Testis (tissue), 5 donors: ENCODE measurements at places on chromosomes 7 and 10.

DNA sequence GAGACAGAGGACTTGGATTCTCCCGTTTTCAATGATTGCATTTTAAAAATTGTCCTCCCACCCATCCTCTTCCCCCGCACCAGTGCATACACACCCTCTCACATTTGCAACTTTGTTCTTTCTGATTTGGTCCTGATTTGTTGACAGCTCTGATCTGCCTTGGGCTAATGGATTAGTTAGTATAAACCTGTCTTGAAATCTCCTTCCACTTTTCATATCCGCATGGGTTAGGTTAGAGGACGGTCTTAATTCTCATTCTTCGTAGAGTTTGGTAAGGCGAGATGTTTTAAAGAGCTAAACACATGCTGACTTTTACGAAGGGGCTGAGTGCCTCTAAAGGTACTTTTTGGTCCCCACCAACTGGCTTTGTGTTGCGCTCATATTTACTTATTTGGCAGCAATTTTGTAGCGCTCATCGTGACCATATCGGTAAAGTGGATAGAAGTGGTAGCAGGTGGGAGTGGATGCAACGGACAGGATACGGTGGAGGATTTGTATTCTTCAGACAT, 1.1 kb downstream of the AHR start:
- peak; percentile 34 for DNase-seq

GRCh38 chr10:33484787-33485186, 150.3 kb upstream of the NRP1 start:
- no peak for DNase-seq

GRCh38 chr10:63204667-63205391, 71.7 kb downstream of the NRBF2 start:
- DNase-seq: no peak

GRCh38 chr10:10813656-10814055, 204.0 kb upstream of the CELF2 start:
- DNase-seq: no peak

GRCh38 chr7:12383377-12383776, 20.3 kb downstream of the VWDE start:
- no peak for DNase-seq

DNA sequence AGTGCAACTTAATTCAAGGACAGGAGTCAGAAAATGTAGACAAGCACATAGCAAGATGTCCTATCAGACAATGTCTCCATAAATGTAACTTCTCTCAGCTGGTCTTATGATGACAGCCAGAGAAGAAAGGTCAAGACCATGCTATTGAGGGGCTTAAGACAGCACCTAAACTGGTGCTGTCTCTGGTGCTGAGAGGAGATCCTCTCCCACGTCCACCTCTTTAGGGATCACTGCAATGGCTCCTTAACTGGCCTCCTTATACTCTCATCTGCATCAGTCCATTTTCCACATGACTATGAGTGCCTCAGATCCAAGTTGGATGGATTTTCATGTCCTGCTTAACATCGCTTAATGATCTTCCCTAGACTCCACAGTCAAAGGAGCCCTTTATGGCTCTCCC, 210.6 kb downstream of the ARL4A start:
- no peak for DNase-seq

GRCh38 chr10:44380829-44381600, 3.9 kb downstream of the CXCL12 start:
- DNase-seq: no peak

DNA sequence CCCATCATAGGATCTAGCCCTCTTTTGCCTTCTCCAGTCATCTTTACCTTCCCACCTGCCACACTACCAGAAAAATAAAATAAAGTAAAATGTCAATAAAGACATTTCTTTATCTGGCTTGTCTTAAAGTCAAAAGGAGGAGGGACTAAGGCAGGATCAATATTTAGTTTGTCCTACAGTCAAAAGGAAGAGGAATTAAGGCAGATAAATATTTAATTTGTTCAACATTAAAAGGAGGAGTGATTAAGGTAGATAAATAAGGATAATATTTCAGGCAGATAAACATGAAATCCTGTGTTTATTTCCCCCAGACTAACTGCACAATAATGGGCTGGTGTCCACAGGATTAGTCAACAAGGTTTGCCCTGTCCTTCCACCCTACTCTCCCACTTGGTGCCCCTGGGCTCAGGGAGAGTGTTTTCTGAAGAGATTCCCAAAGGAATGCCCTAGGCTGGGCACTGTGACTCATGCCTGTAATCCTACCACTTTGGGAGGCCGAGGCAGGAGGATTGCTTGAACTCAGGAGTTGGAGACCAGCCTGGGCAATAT, 18.3 kb upstream of the MSMB start:
- DNase-seq: no peak

DNA sequence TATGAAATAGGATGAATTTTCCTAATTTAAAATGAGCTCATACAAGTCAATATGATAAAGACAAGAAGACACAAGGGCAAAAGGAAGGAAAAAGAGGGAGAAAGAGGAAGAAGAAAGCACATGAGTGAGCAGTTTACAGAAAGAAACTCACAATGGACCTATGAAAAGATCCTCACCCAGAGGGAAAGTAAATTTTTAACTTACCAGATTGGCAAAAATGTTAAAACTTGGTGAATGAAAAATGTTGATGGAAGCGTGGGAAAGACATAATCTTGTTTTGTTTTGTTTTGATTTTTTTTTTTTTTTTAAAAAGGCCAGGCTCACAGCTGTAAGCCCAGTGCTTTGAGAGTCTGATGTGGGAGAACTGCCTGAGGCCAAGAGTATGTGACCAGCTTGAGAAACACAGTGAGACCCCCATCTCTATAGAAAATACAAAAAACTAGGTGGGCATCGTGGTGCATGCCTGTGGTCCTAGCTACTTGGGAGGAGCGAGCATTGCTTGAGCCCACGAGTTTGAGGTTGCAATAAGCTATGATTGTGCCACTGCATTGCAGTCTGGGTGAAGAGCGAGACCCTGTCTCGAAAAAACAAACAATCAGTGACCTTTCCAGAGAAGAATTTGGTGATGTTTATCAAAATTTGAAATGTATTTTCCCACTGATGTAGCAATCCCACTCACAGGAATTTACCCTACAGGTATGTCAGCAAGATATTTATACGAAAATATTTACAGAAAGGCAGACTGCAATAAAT, 152.9 kb upstream of the ASAH2 start:
- DNase-seq: no peak

DNA sequence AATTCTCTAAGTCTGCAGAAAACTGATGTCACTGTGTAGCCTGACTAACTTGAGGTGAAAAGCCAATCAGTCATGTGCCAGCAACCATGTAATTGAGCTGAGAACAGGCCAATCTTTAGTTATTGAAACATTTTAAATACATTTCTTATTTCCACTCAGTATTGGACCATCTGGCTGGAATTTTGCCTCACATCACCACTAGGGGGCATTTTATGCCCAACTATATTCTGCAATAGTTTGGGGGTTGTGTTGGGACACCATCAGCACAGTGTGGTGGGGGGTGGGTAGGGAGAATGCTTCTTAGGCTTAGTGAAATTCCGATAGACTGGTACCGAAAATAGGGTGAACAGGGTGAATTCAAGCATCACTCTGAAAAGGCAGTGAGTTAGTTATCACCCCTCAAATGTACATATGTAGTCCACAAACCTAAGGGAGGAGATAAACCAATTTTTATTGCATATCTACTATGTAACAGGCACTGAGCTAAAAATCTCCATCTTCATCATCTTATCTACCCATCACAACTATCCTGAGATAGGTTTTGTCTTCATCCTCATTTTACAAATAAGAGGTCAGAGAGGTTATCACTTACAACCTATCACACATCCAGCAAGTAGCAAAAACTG, 17.8 kb downstream of the NPSR1 start:
- DNase-seq: peak; percentile 28

- DNase-seq: no peak
Observed at GRCh38 chr7:32167256-32167655, 97.0 kb upstream of the PDE1C start.

GRCh38 chr7:123916240-123916724, 8.8 kb upstream of the SPAM1 start:
- no peak for DNase-seq

DNA sequence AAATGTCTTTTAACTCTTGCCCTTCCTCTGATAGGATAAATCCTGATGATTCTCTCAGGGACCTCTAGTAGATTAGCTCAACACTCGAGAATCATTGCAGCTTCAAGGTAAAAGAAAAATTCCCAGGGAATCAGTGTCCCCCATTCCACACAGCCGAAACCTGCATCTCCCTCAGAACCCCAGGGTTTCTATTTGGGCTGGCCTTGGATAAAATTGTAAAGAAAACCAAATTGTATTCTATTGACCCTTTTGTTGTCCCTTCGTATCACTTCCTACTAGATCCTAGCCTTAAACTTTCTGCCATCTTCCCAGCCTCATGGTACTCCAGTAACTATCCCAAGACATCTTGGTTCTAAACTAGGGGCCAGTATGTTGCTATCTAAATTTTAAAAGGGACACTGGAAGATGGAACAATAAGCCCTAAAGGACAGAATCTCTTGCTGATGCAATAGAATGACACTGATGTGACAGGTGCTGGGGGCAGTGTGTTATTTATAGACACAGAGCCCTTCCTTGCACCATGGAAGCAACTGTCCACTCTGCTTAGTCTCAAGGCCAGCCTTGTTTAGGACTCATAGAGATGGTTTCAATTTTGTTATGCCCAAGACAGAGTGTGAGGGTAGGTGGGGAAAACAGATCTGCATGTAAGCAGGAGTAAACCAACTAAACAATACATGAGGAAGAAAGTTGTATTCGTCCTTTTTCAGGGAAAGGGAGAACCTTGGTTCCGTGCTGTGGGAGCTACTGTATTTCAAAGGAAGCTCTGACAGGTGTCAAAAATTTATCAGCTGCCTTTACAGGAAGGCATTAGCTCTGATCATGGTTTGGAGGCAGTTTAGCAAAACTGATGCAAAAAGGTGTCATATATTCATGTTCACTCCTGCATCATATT, 7.6 kb downstream of the ASB15 start:
- DNase-seq: no peak
